ENCODE measurements at places on chromosomes 11 and 22. TPM values are rescaled to one million over a fixed set of nuclear protein-coding genes. Genes with fewer than 3 reads are reported as not detected.
A peak's percentile ranks its signal among the peaks of the same experiment; 100 is the strongest.

DNA sequence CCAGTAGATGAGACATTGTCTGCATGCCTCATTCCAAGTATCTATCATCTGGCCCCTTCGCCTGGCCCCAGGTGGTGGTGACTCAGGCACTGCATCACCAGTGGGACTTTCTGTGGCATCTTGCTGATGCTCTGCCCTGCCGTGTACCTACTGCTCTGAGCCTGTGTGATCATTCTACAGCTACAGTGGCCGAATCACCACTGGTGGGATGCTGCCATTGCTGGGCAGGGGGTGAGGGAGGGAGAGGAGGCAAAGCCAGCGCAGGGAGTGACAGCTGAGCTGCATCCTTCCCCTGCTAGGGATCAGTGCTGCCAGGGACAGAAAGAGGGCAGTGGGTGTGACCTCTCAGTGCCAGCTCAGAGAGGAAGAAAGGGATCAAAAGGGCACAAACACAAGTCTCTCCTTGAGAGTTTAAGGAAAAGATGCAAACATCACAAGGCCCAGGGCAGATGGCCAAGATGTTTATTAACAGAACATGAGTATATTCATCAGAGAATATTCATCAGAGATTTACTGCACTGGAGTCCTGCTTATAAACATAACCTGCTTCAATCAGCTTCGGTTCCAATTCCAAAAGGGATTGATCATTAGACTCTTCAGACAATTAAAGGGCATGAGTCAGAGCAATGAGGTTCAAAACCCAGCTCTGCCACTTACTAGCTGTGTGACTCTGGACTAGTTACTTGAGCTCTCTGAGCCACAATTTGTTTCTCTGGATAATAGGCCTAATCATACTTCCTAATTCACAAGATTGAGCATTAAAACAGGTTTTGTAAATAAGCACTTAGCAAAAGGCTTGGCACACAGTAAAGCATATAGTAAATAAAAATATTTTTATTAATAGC is 109.8 kb downstream of the NAT10 start:
- no peak for DNase-seq

DNA sequence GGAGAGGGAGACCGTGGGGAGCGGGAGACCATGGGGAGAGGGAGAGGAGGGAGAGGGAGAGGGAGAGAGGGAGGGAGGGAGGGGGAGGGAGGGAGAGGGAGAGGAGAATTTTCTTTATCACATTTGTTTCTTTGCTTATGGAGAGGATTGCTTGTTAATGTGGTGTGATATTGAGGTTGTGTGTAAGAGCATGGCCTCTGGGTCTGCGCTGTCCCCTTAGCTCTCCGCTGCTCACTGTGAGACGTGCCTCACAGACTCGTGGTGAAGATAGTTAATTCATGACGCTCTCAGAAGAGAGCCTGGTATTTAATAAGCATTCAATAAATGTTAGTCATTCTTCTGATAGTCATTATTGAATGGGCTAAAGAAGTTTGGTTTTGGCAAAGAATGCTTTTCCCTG is 26.2 kb downstream of the PPFIA1 start:
- DNase-seq = no peak

DNA sequence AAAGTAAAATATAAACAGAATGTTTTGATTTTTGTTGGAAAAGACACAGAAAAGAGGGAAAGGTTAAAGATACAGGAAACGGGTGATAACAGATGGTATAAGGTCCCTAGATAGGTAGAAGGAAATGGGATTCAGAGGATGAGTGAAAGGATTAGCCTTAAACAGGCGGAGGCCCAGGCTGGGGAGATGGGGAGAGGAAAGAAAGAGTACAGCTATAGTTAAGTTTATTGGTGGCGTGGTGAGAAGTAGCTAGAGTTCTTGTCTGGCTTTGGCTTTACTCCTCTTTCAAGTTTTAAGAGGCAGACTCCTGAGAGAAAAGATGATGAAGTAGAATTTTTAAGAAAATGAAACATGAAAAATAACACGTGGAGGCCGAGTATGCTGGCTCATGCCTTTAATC is 13.7 kb downstream of the ZBTB44 start:
- DNase-seq = no peak

GRCh38 chr11:105740164-105740903 is 130.5 kb downstream of the GRIA4 start:
- no peak for DNase-seq

- peak; percentile 77 for DNase-seq
Observed at GRCh38 chr11:133134314-133135173, 397.8 kb downstream of the OPCML start.

- DNase-seq = no peak
Observed at GRCh38 chr11:117621226-117621625, 175.8 kb downstream of the DSCAML1 start.

GRCh38 chr11:60370811-60371298 is 7.5 kb upstream of the MS4A7 start:
- DNase-seq = no peak

DNA sequence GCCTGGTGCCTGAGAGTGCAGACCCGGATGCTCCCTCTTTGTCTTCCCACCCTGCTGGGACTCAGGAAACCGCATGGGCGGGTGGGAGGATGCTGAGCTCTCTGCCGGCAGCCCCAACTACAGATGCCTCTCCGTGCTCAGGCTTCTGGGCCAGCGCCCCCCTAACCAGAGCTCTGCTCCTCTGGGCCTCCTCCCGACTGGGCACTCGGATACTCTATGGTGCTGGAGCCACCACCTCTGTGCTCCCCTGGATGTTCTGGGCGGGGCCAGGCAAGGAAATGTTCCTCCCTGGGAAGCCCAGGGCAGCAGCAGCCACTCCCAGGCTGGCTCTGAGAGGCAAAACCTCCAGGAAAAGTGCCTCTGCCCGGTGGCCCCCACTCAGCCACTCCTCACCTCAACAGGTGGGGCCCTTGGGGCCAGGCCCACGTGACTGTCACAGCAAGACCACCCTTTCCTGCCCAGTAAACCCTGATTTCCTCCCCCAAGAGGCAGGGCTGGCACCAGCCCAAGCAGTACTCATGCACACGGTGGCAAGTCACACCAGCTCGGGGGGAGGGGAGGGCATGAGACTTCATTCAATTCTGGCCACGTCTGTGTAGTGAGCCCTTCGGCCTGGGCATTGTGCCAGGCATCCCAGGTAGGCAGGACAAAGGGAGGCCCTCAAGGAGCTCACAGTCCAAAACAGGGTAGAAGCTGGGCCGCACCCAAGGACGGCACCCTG is 54.7 kb upstream of the TCF20 start:
- no peak for DNase-seq

DNA sequence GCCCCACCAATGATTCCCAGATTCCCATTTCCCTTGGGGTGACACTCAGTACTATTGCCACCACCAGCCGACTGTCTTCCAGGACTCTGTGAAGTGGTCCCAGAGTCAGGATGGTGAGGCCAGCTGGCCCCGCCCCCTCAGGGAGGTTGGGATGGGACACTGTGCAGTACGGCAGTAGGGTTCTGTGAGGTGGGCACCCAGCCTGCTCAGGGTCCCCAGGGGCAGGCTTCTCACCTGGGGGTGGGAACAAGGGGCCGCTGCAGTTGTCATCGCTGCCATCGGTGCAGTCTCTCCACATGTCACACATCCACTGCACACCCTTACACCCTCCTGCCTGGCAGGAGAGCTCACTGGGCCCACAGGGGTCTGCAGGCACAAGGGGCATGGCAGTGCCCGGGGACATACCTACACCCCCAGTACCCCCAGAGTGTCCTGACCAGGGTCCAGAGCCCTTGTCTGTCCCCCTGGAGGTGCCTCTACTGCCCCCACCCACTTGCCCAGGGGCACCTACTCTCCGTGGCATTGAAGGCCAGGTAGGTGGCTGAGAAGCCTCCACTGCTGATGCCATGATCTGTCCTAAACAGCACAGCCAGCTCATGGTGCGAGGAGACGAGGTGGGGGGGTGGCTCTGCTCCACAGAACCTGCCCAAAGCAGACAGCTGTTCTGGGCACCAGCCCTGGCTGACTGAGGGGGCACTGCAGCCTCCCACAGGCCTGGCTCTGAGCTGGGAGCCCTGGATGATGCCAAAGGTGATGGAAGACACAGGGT is 1.9 kb upstream of the C1QTNF5 start:
- no peak for DNase-seq

GRCh38 chr11:104817973-104818372 is 80.3 kb downstream of the CASP12 start:
- DNase-seq = no peak

- DNase-seq = no peak
Observed at GRCh38 chr11:43404836-43405479, 46.2 kb downstream of the TTC17 start.

DNA sequence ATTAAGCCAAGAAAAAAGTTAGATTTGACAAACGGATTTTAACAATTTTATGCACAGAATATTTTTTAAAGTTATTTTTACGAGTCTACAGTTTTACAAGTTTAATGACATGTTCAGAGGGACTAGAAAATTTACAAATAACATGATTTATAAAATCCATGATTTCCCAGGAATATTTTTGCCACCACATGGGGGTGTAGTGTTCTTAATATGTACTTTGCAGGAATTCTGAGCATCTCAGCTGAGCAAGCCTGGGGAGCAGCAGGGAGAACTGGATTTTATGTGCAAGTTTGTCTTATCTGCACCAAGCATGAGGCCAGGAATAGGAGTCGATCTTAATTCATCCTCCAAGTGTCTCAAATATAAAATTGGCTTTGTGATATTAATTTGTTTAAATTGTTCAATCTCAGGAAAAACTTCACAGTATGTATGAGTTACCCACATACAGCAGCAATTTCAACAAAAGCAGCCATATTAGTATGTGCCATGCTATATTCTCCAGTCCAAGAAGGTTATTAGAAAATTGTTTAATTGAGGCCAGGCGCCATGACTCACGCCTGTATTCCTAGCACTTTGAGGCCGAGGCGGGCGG is 826.3 kb downstream of the DLG2 start:
- DNase-seq = no peak

DNA sequence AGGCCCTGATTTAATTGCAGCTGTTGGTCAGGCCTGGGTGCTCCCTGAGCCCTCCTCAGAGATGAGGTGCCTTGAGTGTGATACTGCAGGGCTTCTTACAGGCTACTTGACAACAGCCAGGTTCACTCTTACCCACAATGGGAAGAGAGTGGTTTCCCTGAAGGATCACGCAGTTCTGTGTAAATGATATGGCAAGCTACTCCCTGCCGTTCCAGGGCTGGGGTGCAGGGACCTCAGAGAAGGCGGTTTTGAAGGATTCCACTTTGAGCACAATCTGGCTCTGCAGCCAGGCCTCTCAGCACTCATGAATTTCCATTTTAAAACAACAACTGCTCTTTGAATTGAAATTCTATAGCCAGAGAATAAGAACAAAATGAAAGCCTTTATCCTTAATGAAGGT is 92.9 kb downstream of the SLC17A6 start:
- DNase-seq = no peak

DNA sequence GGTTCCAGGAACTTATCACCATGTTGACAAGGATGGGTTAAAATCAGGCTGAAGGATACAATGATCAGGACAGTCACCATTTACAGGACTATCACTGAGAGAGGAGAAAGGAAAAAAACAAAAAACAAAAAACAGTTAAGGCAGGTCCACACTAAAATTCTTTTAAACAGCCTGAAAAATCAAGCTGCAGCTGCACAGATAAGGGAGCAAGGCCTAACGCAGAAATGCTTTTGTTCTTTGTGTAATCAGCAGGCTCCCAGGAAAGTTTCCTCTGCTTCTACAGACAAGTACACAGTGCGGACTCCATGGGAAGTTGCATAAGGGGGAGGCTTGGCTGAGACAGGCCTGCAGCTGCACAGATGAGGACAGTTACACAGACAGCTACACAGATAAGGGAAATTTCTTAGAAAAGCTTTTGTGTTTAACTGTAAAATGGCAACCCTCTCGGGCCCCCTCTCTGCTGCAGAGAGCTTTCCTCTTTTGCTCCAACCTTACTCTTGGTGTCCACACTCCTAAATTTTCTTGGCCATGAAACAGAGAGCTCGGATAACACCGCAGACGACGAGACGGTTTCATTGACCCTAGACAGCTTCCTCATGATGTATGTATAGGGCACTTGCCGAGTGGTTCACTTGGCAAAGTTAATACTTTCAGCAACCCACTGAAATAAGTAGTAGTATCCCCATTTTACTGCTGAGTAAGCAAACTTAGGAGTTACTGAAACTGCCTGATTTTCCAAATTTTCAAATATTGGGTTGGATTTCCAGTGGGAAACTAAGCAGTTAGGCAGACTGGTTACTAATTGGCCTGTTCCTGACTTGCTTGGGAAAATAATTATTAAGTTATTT is 45.5 kb downstream of the PIWIL3 start:
- no peak for DNase-seq

- no peak for DNase-seq
Observed at GRCh38 chr11:8584511-8584910, 9.5 kb downstream of the STK33 start.

DNA sequence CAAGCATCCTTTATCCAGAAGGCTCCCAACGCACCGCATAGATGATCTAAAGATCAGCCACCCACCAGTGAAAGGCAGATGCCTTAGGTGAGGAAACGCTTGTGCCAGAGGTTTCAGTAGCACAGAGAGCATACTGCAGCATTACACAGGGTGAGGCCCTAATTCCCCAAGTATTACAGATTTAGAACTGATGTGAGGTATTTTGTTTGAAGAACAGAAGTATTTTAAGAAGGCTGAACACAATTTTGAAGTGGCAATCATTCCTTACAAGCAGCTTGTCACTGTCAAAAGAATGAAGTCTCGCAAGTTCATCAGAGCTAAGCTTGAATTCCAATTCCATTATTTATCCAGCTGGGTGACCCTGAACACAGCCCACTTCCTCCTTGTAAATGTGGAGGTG is 70.0 kb upstream of the FAT3 start:
- no peak for DNase-seq

DNA sequence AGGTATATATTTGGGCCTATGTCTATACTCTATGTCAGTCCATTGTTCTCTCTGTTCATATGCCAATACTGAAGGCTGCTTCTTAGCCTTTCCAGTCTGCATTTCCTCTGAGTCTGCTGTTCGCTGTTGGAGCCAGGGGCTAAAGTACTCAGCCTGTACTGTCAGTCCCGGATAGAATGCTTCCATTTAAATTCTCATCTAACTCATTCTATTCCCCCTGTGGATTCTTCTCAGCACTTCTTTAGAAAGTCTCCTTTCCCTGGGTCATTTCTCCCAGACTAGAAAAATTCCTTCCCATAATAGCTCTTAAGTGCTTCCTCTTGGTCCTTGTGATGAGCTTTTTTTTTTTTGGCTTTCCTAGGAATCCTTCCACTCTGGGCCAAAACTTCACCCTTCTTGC is 293.1 kb downstream of the KIRREL3 start:
- DNase-seq = no peak

Gene NEU3
- 8.9 TPM for polyA plus RNA-seq

Gene CRACR2B
- polyA plus RNA-seq = 18.2 TPM

Gene TBX1
- polyA plus RNA-seq = not detected

Gene ACR
- not detected for polyA plus RNA-seq

Gene PLA2G3
- 18.1 TPM for polyA plus RNA-seq

Gene GRM5
- polyA plus RNA-seq = 0.22 TPM

Gene FXYD2
- polyA plus RNA-seq = 0.89 TPM

Gene STK33
- 8.8 TPM for polyA plus RNA-seq

Gene COPB1
- 17.0 TPM for polyA plus RNA-seq
